Midbrain (tissue), 1 donor: ENCODE measurements at places on chromosomes 2 and 18.
A peak's percentile ranks its signal among the peaks of the same experiment; 100 is the strongest.

DNA sequence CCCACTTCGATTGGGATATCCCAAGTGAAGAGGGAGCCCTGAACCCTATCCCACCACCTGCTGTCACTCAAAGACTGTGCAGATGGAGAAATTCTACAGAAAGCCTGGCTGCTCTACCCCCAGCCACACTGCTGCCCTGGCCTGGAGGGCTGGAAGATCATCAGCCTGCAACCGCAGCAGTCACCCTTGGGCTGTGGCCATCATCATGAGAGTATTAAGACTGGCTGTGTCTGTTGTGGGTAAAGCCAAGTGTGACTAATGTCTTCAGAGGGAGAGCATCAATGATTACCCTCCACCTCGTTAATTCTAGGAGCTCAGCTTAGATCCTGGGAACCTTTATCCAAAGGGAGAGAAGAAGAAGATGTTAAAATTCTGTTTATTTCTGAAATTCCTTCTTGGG, 221.5 kb downstream of the TFCP2L1 start:
- DNase-seq = no peak

DNA sequence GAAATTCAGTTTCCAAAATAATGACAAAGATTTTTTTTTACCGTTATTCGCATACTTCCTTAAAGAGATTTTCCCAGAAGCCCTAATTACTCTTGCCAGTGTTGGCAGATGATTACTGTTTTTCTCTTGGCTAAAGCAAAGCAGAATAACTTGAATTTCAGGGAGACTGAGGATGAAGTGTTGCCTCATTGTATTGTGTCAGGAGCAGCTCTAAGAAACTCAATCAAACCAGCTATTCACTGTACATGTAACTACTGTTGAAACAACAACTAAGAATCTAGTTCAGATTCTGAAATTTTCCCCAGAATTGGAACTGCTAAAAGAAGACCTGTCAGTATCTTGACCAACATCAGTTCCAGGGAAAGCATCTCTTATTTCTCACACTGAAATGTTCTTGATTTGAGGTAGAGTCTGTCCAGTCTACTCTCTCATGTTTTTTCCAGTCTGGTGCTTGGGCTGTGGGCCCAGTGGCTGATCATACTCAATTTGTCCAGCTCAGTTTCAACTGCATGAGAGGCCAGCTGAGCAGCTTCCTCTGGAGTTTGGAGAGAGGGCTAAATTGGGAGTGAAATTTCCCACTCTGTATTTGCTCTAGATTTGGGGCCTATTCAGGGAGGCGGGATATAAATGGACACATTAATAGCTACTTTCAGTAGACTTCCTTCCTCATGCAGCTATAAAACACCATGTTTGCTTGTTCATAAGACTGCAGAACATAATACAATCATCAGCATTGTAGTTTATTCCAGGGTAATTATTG, 78.5 kb downstream of the PPP1R1C start:
- no peak for DNase-seq

DNA sequence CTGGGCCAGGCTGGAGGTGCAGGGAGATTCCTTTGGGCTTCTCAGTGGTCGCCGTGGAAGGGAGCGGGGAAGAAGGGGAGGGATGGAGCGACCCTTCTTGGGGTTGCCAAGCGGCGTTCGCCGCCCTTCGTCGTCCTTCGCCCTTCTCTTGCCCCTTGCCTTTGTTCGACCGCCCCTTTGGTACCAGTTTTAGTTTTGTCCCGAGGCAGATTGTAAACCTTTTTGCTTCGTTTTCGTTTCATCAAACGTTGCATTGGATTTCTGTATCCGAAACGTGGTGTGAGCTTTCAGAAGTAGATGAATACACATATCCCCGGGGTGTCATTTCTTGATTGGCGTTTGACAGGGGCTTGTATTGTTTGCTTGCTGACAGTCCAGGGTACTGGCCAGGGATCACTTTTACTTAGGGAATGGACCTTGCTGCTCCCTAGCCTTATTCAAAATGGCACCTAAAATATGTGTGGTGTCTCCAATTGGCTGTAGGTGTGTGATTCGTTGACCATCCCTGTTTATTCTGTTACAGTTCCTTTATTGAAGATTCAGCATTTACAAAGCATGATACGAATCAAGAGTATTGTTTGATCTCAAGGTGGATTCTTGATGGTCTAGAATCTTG, 788 bp downstream of the USP14 start:
- no peak for DNase-seq

- no peak for DNase-seq
Observed at GRCh38 chr2:118078734-118079133, 9.5 kb upstream of the INSIG2 start.

DNA sequence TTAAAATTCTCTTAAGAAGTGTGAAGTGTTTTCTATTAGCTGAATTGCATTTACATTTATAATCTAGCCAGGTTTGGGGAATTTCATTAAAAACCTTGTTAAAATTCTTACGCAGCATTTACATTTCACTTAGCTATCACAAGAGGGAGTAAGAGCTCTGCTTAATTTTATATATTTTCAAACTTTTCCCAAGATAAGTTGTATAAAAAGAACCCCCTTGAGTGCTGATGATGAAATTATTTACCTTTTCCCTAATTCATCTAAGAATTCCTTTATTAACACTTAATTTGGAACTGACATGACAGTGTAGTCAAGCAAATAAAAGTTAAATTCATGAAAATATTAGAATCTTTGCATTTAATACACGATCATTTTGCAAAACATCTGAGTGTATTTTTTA, 54.2 kb upstream of the ZSWIM2 start:
- DNase-seq = no peak

DNA sequence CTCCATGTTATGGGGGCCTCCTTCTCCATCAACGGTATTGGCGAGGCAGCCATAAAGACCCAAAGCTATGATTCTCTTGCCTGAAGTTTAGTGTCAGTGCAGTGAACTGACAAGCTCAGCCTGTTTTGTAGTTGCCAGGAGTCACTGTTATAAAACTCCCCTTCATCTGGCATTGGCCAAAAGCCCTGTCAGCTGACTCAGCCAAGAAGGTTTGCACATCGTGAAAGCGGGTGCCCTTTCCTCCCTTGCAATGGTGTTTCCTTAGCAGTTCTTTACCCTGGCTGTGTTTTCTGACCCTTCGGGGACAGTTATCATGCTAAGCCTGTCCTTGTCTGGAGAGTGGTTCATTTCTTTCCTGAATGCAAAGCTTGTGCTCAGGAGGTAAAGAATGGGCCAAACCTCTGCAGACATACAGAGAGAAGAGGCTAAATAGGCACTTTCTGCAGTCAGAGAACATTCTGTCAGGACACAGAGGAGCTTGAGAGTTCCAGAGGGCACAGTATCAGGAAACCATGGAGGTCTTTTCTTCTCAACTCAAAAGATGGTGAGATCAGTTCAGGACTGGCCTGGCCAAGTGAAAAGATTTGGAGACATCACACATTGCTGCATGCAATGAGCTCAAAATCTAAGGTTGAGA, 414.2 kb downstream of the ZNF521 start:
- peak; percentile 32 for DNase-seq

- no peak for DNase-seq
Observed at GRCh38 chr18:68429841-68430240, 285.1 kb downstream of the TMX3 start.

- DNase-seq = no peak
Observed at GRCh38 chr18:54284981-54285785, 15.9 kb downstream of the POLI start.

DNA sequence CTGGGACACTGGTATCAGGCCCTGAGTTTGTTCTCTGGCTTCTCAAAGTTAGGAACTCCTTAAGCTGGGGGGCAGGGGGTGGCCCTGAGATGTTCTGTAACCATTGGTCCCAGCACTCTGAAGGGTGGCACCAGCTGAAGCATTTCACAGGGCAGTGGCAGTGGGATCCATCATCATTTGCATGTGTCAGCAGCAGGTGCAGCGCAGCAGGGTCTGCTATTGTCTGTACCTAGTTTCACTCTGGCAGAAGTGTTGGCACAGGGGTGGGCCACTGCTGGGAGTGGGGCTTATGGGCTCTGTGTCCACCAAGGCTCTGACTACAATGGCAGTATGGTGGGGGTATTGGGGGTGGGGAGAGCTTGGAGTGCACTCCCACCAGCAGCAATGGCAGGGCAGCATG, 460.4 kb upstream of the ZNF804A start:
- no peak for DNase-seq

DNA sequence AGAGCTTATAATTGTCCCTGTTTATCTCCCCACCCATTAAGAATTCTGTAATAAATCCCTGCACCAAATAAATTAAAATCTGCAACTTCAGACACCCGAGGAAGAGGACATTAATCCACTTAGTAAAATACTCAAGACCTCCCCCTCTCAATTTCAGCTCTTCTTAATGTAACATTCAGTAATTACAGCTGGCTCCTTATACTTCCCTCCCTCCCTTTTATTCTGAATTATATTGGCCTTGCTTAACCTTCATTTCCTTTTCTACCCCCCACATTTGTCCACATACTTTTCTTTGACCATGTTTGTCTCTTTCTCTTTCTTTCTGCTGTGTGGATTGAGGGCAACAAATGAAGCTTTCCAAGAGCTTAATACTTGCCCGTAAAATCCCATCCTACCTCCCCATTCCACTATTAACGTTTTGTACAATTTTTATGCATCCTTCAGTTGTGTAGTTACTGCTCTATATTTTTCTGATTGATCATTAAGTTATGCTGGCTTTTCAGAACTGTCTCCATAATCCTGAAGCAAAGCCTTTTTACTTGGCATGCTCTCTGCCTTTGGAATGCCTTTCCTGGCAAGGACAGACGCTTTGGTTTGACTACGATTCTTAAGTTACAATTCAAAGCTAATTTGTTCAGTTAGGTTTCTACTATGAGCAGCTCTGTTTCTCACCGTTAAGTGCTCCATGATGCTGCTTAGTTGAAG, 580.1 kb downstream of the ZEB2 start:
- DNase-seq = no peak

DNA sequence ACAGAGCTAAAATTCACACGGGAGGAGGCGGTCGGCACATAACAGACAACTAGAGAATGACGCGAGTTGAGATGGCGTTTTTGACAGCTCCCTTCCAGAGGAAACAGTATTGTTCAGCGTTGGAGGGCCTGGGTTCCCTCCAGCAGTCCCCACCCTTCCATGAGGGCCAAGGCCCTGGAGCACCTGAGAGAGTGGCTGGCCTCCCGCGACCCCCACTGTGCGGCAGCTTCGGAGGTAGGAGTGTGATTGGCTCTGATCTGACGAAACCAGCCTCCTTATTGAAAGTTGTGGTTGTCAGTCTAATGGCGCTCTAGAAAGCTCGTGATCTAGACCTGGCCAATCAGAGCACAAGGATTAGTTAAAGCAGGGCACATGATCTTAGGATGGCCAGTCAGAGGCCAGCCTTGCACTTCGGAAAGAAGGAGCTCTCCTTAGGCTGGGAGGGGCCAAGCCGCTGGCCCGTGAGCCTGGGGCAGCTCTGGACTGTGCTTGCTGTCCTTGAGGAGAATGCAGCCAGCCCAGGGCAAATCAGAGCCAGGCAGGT, 104.5 kb upstream of the CELF4 start:
- no peak for DNase-seq

GRCh38 chr2:119108186-119108585, 50.4 kb downstream of the C1QL2 start:
- DNase-seq = no peak

DNA sequence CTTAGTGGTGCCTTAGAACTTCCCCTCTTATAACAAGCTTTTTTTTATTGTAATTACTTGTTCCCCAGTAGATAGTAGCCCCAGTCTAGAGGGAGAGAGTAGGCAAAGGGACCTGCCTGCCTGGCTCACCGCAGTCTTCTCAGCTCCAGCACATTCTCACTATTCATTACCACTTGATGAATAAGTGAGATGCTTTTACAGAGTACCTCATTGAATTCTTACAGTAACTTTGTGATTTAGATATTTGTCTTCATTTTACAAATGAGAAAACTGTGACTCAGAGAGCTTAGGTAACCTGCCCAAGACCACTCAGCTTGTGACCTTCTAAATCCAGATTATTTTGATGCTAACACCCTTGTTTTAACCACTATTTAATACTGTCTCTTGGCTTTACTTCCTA, 77.8 kb downstream of the CHRNA1 start:
- no peak for DNase-seq

DNA sequence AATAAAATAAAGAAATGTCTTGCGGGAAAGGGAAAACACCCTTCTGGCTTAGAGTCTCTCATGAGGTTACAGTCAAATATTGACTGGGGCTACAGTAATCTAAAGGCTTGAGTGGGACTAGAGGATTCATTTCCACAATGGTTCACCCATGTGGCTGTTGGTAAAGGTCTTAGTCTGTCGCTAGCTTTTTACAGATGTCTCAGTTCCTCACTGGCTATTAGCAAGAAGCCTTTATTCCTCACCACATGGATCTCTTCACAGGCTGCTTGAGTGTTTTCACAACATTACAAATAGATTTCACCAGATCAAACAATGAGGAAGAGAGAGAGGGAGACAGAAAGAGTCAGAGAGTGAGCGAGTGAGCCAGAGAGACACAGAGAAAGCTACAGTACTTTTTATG, 8.3 kb upstream of the ZC3H15 start:
- DNase-seq = no peak

DNA sequence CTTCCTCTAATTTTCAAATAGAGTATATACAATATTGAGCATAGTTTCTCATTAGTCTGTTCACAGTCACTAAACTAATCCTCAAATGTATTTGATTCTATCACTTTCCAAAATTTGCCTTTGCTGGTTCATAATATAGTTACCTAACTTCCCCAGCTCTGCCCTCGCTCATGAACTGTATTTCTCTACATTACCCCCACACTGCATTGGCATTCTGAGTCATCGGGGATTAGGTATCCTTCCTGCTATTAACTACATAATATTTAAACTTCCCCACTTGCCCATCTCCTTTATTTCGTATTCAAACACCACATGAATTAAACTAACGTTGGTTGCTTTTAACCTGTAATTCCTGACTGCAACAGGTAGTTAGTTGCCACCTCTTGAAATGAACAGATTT, 14.8 kb upstream of the CLASP1 start:
- DNase-seq = no peak

GRCh38 chr2:190352668-190353536, 9.5 kb downstream of the INPP1 start:
- DNase-seq = peak; percentile 60

DNA sequence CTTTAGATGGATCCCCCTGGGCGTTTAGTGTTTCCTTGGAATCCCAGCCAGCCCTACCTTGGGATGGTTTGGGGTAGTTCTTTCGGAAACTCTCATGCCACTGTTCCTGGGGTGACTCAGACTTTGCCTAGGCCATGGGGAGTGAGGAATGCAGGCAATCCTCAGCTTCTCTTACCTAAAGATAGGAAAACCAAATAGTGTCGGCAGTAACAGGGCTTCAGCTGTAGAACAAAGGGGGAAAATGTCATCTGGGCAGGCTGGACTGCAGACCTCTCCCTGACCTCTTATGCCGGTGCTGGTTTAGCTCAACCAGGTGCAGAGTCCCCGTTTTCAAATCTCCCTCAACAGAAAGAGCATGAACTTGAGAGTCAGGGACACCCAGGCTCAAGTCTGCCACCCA, 252.1 kb downstream of the TSN start:
- no peak for DNase-seq

GRCh38 chr2:130869441-130870160, 32.9 kb downstream of the ARHGEF4 start:
- peak; percentile 82 for DNase-seq
